Stomach (tissue), 19 donors: ENCODE measurements at places on chromosomes 4 and X. TPM values are rescaled to one million over a fixed set of nuclear protein-coding genes. Genes with fewer than 3 reads are reported as not detected.

ARHGAP10 gene
- 18.1 TPM for polyA plus RNA-seq

DNA sequence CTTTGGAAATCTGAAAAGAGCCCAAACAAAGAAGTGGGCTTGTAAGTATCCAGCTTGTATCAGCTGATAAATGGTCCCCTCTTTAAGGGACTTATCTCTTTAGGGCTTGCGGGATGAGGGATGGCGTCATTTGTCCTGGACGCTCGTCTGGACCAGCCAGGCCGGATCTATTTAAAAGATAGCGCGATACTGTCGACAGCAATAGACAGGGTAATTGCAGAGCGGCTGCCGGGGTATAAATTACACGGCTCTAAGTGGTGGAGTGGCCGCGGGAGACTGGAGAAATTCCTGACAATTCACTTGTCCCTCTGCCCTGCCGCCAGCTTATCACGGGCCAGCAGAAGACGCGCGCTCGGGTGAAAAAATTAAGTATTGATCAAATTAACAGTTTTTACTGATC lies 90.7 kb downstream of the FAM53A start:
- no peak for DNase-seq

DNA sequence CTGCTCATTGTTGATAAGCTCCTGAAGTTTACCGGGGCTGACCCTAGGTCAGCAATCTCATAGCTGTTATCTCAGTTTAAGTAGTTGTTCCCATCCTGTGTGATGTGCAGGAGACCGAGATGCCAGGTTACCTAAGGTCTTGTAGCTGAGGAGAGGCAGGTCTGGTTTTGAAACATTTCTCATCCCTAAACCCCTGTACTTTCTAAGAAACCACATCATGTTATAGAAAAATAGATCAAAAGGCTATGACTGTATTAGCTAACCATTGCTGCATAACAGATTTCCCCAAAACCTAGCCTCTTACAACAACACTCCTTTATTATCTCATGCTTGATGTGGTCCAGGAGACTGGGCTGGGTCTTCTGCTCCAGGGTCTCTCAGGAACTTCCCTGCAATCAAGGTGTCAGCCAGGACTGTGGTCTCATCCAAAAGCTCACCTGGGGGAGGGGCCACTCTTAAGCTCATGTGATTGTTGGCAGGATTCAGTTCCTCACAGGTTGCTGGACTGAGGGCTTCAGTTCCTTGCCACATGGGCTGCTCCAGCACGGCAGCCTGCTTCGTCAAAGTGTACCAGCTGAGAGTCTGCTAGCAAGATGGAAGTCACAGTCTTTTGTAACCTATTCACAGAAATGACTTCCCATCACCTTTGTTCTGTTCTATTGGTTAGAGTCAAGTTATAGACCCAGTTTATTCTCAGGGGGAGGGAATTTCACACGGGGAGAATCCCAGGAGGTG lies 60.9 kb upstream of the CLCN4 start:
- no peak for DNase-seq

DNA sequence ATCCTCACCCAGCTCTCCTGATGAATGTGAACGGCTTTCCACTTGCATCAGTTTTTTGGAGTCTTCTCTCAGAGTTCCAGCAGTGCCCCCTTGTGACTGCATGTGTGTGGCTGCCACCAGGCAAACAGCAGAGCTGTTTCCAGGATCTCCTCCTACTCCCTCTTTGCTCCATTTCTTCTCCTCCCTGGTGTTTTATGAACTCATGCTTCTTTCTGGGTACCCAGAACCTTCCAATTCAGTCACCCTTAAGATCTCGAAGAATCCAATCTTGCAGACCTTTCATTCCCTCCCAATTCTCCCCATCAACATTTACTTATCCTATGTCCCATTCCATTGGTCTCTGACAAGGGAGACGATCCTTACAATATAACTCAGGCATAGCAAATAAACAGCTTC lies 6.8 kb upstream of the TCEANC start:
- peak; percentile 86 for DNase-seq
